ENCODE measurements at places on chromosomes 3 and 15. TPM values are rescaled to one million over a fixed set of nuclear protein-coding genes. Genes with fewer than 3 reads are reported as not detected.

DNA sequence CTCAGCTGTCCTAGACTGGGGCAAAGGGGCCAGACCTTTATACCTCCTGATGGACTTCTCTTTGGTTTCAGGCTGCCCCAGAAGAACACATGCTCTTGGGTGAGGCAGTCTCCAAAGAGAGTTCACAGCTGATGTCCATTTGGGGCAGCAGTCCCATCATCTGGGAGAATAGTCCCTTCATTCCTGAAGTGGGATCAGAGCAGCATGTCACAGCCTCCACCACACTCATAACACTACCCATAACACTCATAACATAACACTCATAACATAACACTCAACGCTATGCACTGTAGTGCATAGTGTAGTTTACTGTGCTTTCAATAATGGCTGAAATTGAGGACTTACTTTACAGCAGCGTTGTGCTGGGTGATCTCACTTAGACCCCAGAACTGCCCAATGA, 36.7 kb upstream of the PLCL2 start:
- DNase-seq: no peak

- no peak for DNase-seq
These were observed 237.5 kb downstream of the UBE2E2 start for GRCh38 chr3:23440416-23441294.

The PEX11A gene
- 7.1 TPM for total RNA-seq

DNA sequence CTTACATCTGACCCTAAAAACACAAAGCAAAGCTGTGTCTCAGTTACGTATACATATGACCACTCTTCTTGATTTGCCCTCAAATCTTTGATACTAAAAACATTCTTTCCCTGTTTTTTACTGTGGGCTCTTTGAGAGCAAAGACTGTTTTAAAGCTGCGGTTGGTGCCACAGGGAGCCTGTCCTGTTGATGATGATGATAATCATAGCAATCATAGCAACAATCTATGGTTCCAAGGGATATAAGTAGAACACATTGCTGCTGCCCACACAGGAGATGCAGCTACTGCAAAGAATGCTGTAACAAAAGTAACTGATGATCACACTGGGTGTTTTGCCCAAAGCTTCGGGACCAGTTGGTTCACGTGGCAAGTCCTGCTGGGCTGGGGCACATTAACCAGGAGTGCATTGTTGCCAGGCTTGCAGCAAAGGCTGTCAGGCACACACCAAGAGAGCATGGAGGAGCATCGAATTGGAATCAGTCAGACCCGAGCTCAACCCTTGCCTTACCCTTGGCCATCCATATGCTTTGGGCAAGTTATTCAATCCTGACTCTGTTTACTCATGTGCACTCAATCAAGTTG, 131.4 kb upstream of the EIF1B start:
- DNase-seq: no peak

The LZTFL1 gene
- total RNA-seq: 21.0 TPM

- DNase-seq: no peak
These were observed 126.8 kb upstream of the ARHGEF3 start for GRCh38 chr3:56928379-56929068.

- DNase-seq: no peak
These were observed 2.0 kb downstream of the CA12 start for GRCh38 chr15:63379492-63380150.

GRCh38 chr3:59567661-59568060, 517.8 kb upstream of the CFAP20DC start:
- DNase-seq: no peak

The SUCNR1 gene
- total RNA-seq: 0.17 TPM

DNA sequence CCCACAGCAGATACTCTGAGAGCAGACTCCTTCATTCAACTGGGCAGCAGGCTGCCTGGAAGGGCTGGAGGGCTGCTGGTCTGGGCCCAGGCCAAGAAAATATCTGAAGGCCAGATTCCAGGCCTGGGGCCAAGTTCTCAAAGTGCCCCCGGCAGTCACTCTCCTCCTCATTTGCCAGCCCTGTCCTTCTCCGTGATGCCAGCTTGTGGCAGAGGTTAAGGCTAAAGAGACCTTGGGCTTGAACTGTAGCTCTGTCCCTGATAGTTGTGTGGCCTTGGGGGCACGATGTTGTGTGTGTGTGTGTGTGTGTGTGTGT, 39.0 kb downstream of the FAM3D start:
- DNase-seq: no peak

The IQCH gene
- total RNA-seq: 4.6 TPM

The BBS4 gene
- total RNA-seq: 10.0 TPM

DNA sequence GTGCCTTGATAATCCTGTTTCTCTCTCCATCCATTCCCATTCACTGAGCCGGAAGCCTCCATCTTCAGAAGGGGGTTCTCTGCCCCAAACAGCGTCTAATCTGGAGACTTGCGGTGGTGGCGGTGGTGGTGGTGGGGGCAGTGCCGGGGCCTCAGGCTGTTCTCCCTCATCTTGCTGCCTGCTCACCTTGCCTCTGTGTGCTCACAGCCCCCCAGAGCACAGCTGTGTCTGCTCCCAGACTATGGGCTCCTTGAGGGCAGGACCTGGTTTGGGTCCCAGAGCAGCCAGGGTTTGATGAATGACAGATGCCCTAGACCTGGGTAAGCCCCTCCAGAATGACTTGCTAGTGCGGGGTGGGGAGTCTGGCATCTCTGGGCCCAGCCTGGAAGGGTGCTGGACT, 430 bp upstream of the PSTPIP1 start:
- no peak for DNase-seq

- no peak for DNase-seq
These were observed 56.2 kb upstream of the LEKR1 start for GRCh38 chr3:156769721-156770654.

The C3orf52 gene
- total RNA-seq: 14.3 TPM

The FSTL1 gene
- total RNA-seq: 20.7 TPM

DNA sequence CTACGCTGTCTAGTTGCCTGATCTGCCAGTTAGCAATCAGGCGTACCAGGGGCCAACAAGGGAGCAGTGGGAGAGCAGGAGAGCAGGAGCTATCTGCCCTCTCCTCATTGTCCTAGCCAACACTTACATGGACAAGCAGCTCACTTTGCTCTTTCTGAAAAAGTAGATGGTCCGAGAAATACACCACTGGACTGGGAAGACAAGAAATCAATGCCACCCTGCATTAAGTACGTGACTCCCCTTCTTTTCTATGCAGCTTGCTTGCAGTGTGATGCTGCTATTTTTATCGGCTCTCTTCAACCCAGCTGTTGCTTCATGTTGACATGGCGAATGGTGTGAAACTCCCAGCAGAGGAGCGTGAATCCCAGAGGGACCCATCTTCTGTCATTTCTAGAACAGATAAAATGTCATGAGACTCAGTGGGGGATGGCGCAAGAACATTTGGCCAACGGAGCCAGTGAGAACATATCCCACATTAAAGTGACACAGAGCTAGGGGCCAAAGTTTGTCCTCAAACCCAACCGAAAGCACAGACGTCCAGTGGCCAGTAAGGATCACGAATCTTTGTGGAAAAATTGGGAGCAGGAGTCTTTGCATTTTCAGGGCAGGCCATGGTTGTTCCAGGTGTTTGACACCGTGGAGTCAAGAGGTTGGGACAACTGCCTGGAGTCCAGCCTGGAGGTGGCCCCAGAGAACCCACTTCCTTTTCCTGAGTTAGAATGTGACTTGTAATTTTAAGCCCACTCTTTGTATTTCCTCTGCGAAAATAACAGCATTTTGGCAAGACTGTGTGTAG, 53.7 kb upstream of the MEF2A start:
- no peak for DNase-seq

- DNase-seq: no peak
These were observed 44.5 kb upstream of the MCTP2 start for GRCh38 chr15:94186770-94187331.

GRCh38 chr3:2947536-2947935, 162.6 kb downstream of the IL5RA start:
- no peak for DNase-seq

DNA sequence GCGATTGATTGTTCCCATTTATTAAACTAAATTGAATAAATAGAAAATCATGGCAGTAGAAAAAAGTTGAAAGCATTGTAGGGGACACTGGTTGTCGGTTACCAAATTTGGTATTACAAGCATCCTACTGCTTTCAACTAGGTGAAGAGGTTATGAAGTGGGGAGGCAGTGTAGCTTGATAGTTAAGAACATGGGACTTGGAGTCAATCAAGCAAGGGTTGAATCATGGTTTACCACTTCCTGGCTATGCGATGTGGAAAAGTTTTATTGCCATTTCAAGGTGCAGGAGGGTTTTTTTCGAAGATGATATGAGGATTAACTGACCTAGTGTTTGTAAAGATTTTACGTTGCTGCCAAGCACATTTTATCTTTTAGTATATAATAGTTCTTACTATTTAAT, 318.2 kb upstream of the KCNH8 start:
- DNase-seq: no peak

The OR5K1 gene
- total RNA-seq: not detected

The XYLB gene
- 14.0 TPM for total RNA-seq

DNA sequence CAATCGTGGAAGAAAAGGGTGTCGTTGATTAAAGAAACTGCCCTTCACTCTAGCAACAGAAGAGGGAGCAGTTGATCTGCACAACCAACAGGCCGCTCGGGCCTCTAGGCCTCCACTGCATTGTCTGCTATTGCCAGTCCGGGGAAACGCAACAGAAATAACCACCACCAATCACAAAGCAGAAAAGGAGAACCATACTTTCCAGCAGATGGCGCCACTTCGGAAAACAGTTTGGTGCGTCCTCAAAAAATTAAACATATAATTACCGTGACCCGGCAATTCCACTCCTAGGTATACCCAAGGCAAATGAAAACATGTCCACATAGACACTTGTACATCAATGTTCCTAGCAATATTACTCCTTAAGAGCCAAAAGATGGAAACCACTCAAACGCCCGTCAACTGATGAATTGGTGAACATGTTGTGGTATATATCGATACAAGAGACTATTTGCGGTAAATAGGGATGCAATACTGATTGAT, 154.1 kb downstream of the TJP1 start:
- DNase-seq: peak; percentile 93

GRCh38 chr3:99970198-99970597, 144.1 kb downstream of the FILIP1L start:
- DNase-seq: no peak

The RARB gene
- total RNA-seq: not detected

GRCh38 chr3:179852142-179852905, 184.4 kb downstream of the PEX5L start:
- DNase-seq: no peak

DNA sequence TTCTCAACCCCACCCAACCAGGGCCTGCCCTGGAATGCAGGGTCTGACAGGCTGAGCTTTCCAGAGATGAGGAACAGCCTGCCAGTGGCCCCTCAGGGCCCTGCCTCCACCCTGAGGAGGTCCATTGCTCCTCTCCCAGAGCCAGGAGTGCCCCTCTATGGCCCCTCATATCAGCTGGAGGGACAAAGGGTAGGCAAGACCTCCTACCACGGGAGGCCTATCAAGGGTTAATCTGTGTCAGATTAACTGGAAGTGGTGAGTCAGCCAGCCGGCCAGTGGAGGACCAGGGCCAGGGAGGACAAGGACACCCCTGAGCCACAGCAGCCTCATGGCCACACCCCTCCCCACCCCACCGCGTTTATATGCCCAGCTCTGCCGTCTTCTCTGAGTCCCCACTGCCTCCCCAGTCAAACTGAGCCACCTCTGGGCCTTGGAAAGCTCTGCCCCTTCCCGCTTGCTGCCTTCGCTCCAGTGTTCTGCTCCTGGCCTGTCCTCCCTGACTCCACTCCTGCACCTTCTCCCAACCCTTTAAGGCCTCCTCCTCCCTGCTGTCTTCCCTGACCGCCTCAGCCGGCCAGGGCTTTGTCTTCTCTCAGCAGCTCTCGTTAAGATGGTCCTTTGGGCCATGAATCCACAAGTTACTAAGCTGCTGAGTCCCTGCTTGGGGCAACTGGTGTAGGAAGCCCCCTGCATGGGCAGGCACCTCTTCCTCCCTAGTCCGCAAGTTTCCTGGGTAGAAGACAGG, 6.5 kb downstream of the CCDC33 start:
- DNase-seq: peak; percentile 10

DNA sequence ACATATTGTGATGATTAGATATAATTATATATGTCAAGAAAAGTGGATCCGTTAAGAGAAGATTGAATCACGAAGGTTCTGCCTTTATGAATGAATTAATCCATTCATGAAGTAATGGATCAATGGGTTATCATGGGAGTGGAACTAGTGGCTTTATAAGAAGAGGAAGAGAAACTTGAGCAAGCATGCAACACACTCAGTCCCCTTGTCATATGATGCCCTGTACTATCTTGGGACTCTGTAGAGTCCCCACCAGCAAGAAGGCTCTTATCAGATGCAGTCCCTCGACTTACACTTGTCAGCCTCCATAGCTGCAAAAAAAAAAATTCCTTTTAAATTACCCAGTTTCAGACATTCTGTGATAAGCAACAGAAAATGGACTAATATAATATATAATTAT, 301.9 kb downstream of the RAP2B start:
- no peak for DNase-seq

The KCTD6 gene
- total RNA-seq: 12.0 TPM

The HEMK1 gene
- total RNA-seq: 20.5 TPM

GRCh38 chr3:132343018-132343612, 25.9 kb downstream of the ACP3 start:
- DNase-seq: peak; percentile 50

- no peak for DNase-seq
These were observed 142.5 kb upstream of the PRR23C start for GRCh38 chr3:139187154-139187553.

DNA sequence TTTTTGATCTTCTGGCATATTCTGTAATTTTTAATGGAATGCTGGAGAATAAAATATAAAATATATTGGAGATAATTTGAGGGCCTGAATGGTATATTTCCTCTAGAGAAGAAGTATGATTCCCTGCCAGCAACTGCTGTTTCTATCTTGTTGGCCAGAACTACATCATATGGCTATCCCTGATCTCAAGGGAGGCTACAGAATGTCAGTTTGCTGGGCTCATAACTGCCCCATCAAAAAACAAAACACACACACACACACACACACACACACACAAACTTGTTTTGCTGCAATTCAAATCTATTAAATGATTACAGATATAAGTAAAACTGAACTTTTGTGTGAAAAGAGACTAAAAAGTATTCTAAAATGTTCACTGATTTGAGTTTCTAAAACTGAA, 51.0 kb downstream of the RASA2 start:
- no peak for DNase-seq

DNA sequence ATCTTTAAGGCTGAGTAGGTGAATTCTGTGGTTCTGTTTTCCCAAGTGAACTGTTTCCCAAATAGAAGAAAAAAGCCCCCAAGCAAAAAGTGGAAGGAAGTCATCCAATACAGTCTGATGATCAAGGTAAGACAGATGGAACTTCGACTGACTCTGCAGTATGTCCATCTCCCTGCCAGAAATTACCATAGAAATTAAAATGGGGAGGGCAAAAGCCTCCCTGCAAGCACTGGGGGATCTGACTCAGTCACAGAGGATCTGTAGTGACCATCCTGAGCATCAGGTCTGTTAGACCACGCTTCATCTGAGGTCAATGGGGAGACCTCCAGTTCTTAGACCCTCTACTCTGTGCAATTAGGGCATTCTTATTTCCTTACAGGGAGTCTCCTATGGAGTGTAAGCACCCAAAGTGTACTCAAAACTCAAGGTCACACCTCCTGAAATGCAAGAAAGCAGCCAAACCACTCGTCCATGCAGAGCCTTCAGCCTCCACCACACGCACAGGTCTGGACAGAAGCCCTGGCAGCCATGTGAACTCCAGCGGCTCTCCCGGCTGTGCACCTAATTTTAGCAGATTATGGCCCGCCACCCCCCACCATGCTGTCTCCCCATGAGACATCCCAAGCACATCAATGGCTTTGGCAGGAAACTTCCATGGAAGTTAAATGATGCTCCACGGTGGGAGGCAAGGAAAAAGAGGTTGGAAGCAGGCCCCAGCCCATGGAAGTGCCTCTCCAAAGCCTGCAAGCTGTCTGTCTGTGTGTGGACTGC, 348.7 kb downstream of the NTRK3 start:
- no peak for DNase-seq

GRCh38 chr3:124360155-124360554, 368.2 kb upstream of the ROPN1 start:
- DNase-seq: no peak

Measured in HCT116 (cell line).